ENCODE measurements at places on chromosomes 16 and 17.

GRCh38 chr17:78526231-78527025, 50.8 kb downstream of the DNAH17 start:
- DNase-seq: no peak

GRCh38 chr17:74637926-74638325, 14.4 kb upstream of the CD300E start:
- no peak for DNase-seq

DNA sequence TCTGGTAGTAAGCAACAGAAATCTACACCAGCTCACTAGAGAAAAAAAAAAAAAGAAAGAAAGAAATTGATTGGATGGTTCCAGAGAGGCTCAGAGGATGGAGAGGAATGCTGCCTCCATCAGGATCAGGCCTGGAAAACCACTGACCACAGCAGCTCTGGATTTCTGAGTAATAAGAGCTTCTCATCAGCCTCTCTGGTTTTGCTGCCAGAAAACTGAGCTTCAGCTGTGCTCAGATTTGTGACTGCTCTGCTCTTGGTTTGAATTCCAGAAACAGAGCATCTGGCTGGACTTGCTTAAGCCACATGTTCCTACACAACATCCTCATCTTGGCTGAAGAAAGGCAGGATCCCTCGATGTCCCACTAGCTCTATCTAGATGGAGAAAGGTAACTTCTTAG, 25.9 kb downstream of the IRX6 start:
- no peak for DNase-seq

DNA sequence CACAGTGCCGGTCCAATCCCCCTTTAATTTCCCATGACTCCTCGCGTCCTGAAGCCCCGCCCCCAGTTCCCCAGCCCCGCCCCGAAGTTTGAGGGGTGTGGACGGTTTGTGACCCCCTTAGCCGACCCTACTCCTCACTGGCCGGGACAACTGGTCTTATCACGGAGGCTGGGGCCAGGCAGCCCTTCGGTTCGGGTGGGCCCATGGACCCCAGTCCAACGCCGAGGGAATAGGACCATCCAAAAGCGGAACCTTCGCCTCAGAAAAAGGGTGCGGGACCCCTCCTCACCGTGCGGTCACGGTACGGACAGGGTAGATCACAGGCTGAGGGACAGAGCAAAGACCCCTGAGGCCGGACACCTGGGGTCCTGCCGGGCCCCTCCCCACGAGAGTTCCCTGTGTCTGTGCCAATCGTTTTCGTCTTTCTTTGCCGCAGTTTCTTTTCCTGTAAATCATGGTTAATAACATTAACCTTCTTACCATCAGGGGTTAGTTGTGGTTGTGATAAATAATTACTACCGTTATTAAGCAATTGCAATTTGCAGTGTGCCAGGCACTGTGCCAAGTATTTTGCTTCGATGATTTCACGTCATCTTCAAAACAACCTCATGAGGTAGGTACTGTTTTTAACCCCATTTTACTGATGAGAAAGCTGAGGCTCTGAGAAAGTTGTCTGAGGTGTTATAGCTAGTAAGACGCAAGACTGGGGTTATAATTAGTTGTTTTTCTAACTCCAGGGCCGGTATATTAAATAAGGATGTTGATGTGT, 543 bp downstream of the TMUB2 start:
- no peak for DNase-seq

GRCh38 chr16:17416461-17417311, 54.1 kb downstream of the XYLT1 start:
- no peak for DNase-seq

- no peak for DNase-seq
Observed at GRCh38 chr16:56632156-56632847, at the start of gene MT1M. MT1M (plus strand) TSS chr16:56632659; CDS start chr16:56632732, 73 bp downstream.

DNA sequence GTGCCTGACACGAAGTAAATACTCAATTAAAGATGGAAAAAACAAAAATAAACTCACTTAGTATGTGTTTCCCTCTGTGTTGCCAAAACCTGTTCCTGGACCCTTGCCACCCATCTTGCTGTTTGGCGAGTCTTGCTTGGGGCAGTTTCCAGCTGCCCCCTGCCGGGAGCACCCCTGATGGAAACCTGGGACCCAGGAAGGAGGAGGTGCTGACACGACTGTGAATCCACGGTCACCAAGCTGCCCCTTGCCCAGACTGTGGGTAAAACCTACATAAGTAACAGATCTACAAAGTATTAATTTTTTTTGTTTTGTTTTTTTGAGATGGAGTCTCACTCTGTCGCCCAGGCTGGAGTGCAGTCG, 50.1 kb upstream of the SIAH1 start:
- no peak for DNase-seq

Data from A172 (cell line).